ENCODE measurements at places on chromosomes 7 and 10.

DNA sequence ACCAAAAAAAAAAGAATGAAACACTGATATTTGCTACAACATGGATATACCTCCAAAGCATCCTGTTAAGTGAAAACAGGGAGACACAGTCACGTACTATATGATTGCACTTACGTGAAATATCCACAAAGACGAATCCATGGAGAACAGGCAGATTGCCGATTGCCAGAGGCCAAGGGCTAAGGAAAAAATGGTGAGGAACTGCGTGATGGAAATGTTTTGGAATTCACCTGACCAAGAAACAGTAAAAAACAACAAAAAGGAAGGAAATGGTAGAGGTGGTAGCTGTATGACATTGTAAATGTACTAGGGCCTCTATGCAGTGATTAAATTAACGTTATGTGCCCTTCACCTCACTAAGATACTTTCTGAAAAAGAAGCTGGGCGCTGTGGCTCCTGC lies 44.1 kb upstream of the GTF2IRD1 start:
- DNase-seq, result no peak

DNA sequence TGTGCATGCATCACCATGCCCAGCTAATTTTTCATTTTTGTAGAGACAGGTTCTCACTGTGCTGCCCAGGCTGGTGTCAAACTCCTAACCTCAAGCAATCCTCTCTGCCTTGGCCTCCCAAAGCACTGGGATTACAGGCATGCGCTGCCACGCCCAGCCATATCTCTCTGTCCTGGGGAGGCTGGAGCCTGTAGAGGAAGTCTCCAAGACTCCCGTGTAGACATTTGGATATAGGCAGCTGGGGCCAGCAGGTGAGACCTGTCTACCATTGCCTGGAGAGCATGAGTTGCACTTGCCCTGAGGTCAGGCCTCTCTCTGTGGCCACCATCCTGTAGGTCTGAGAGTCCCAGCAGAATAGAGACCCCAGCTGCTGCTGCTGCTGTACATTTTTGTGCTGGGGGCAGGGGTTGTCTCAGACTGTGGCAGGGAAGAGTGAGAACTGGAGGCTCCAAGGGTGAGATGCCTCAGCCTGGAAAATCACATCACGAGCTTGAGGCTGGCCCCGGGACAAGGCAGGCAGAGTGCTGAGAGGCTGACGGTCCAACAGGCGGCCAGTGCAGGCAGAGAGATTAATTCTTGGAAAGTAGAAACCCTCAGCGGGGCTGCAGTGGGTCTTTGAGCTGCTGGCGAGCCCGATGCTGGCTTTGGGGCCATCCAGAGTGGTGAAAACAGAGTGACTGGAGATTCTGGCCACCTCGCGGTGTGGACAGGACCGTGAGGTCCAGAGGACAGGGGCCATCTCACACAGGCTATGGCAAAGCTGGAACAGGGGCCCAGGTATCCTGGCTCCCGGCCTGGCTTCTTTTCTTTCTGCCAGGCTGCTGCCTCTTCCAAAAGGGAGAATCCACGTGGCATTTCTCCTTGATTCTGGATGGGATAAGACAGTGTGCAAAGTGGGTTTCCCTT lies 60.9 kb downstream of the TMEM270 start:
- no peak for DNase-seq

GRCh38 chr7:135772639-135773222 lies 24.1 kb upstream of the FAM180A start:
- DNase-seq, result no peak

DNA sequence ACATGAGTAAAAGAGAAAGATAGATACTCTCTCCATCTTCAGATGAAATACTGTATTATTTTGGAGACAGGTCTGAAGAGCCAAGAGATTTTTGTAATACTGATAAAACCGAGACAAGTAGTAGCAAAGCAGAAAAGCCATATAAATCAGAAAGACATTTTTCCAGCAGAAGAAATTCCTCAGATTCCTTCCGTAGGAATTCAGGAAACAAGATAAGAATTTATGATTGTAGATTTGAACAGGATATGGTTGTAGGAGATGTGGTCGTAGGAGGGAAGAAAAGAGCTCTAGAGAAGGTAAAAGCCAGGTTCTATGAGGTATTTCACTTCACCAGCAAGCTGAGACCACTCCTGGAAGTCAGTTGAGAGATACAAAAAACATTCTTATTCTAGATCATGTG lies 17.6 kb upstream of the AASS start:
- DNase-seq, result no peak

GRCh38 chr7:112648781-112649180 lies 141.4 kb downstream of the TMEM168 start:
- no peak for DNase-seq

DNA sequence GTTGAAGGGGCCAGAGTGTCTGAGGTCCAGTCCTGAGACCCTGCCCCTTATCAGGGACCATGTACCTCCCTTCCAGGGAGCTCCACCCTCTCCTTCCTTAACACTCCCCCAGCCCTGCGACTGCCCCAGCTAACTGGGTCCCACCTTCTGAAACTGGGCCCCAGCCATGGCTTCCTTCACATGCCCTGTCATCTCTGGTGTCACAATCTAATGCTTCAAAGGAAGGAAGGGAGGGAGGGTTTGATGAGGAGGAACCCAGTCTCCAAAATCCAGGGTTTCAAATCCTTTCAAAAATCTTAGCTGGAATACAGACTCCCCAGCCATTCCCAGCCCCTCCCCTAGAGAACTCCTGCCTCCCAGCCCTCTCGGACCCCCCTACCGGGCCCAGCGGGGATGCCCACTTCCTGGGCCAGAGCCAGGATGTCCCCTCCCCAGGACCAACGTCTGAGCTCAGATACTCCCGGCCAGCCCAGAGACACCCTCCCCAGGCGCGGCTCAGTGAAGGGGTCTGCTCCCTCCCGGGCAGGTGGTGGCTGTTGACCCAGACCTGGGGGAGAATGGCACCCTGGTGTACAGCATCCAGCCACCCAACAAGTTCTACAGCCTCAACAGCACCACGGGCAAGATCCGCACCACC lies 18.0 kb downstream of the C10orf105 start:
- no peak for DNase-seq

Data from activated T-cell treated with anti-CD3 and anti-CD28 coated beads for 48 hours (primary cell).